Cardiac septum (tissue), 1 donor: ENCODE measurements at places on chromosomes 1 and 21. TPM values are rescaled to one million over a fixed set of nuclear protein-coding genes. Genes with fewer than 3 reads are reported as not detected.

Gene CCDC17
- total RNA-seq, result 1.2 TPM

Gene YIPF1
- total RNA-seq, result 13.4 TPM

Gene ICOSLG
- 1.5 TPM for total RNA-seq

Gene LCE1A
- total RNA-seq, result not detected

Gene GSTM2
- 43.5 TPM for total RNA-seq

- no peak for DNase-seq
Measured at GRCh38 chr21:26057477-26058170, 112.9 kb downstream of the APP start.

DNA sequence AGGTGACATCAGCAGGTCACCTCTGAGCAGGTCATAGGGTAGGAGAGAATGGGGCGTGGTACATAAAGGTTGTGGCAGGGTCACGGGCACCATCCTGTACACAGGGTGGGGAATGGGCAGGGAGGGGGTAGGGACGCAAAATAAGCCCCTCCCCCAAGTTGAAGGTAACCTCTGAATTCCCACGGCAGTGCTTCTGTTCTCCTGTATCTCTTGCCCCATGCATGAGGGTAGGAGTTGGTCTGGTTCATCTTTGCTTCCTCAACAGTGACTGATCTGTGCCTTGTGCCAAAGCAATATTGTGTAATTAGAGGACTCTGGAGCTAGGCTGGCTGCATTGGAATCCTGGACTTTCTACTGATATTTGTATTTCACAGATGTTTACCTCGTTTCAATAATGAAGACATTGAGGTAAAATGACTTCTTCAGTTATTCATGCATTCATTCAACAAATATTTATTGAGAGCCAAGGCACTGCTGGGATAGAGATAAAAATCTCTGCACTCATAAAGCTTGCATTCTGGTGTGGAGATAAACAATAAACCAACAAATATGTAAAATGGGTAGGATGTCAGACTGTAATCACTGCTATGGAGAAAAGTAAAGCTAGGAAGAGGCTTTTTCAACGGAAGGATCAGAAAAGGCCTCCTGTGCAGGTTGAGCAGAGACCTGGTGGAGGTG lies 18.4 kb upstream of the GFI1 start:
- no peak for DNase-seq
